ENCODE measurements at places on chromosomes 6 and 20. TPM values are rescaled to one million over a fixed set of nuclear protein-coding genes. Genes with fewer than 3 reads are reported as not detected.
A peak's percentile ranks its signal among the peaks of the same experiment; 100 is the strongest.

GRCh38 chr6:153058291-153058690 is 55.8 kb upstream of the MTRF1L start:
- no peak overlapping the region for H3K27ac ChIP-seq
- H3K27me3 ChIP-seq, result no peaks in the 10 kb centered on the region
- H3K4me1 ChIP-seq, result no peaks in the 10 kb centered on the region
- no peaks in the 10 kb centered on the region for H3K36me3 ChIP-seq
- H3K4me3 ChIP-seq, result no peak overlapping the region

DNA sequence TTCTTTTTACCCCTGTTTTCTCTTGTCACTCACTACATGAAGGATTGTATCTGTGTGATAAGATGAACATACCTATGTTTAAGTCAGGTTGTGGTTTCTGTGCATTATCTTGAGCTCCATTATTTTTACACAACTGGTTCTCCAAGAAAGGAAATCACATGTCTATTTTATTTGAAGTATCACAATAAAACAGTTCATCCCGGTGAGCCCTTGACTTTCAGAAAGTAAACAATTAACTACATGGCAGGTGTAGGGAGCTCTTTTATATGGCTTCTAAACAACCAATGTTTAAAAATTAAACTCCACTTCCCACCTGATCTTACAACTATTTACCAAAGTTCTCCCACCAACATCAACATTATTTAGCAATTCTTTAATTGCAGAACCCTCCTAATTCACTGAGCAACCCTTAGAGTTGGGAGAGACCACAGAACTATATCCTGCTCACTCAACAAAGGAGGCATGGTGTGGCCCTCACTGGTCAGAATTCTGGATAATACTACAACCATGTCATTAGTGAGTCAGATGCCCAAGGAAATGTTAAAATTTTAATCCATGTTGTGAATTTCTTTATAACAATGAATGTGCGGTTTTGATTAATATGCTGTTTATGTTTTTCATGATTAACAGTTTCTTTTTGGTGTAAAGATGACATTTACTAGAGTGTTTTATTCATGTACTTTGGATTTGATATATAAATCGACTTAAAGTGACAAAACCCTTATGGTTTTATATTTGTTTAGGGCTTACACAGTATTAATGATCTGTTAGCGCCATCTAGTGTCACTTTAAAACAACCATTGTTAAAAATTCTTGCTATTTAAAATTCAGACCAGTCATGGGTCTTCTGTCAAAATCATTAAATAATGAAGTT is 50.0 kb upstream of the SCGN start:
- H3K36me3 ChIP-seq, result no peaks in the 10 kb centered on the region
- DNase-seq, result peak; percentile 15
- no peaks in the 10 kb centered on the region for H3K4me1 ChIP-seq
- H3K27ac ChIP-seq, result no peak overlapping the region
- H3K27me3 ChIP-seq, result no peaks in the 10 kb centered on the region

The KIFC1 gene
- total RNA-seq, result 81.8 TPM

GRCh38 chr6:130913120-130913519 is 85.9 kb downstream of the SMLR1 start:
- no peaks in the 10 kb centered on the region for H3K27me3 ChIP-seq
- peak overlapping the region; percentile 44 for H3K27ac ChIP-seq
- DNase-seq, result no peak
- no peak overlapping the region for H3K4me3 ChIP-seq
- peaks cover 6% of the 10 kb centered on the region for H3K4me1 ChIP-seq

The ADGRB3 gene
- total RNA-seq, result 0.10 TPM

The TTK gene
- 35.5 TPM for total RNA-seq

The LPIN3 gene
- 21.0 TPM for total RNA-seq

The MYLK2 gene
- total RNA-seq, result 0.87 TPM

DNA sequence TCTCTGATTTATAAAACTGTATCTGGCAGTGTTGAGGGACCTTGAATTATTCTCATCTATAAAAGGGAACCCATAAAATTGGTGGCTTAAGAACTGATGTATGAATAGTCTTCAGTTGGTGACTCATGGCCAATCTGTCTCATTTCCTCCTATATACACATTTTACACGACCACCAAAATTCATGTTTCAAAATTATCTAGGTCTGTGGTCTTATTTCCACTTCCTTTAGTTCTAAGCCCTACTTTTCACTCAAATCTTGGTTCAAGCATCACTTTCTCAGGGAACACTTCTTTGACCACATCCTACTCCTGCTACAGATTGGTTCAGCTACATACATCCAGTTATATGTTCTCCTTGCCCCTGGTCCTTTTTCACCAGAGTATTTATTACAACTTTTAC is 18.6 kb upstream of the ENPP1 start:
- H3K4me3 ChIP-seq, result no peak overlapping the region
- H3K36me3 ChIP-seq, result no peaks in the 10 kb centered on the region
- no peak overlapping the region for H3K27ac ChIP-seq
- no peak for DNase-seq

- no peaks in the 10 kb centered on the region for H3K36me3 ChIP-seq
- no peak overlapping the region for H3K27ac ChIP-seq
- H3K4me3 ChIP-seq, result no peak overlapping the region
- H3K27me3 ChIP-seq, result no peaks in the 10 kb centered on the region
- no peak for DNase-seq
- H3K4me1 ChIP-seq, result no peaks in the 10 kb centered on the region
These were observed 32.6 kb upstream of the AHI1 start for GRCh38 chr6:135530113-135530512.

DNA sequence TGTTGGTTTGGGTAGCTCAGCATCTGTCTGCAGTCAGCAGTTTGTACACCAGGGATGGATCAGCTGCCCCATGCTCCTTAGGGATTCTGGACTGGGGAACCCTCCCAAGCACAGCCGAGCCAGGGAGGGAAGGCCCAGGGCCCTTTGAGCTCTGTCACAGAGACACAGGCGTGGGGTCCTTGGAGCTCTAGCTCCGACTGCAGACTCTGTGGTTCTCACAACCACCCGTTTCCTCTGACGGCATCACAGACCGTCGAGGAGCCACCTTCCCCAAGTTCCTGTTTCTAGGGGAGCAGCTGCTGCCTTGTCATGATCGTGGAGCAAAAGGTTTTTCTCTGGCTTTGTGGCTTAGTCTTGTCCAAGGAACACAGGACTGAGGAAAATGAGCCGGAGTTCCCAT is at the start of gene SLA2:
Gene SLA2, minus strand, starts transcription at position 199 of the 400 bp plus-strand sequence. CDS start 4,861 bp downstream, outside the sequence.
- no peak within 1 kb of the TSS for H3K27ac ChIP-seq
- no peak within 1 kb of the TSS for H3K4me3 ChIP-seq
- no peaks in the 10 kb centered on the region for H3K36me3 ChIP-seq
- peaks cover 9% of the 10 kb centered on the region for H3K4me1 ChIP-seq
- no peak for DNase-seq

The GDAP1L1 gene
- total RNA-seq, result not detected

The HLA-DRA gene
- total RNA-seq, result 1.7 TPM

The GABRR1 gene
- total RNA-seq, result not detected

The METTL24 gene
- total RNA-seq, result not detected

The SLC22A3 gene
- not detected for total RNA-seq

The GLYATL3 gene
- not detected for total RNA-seq

The PROKR2 gene
- not detected for total RNA-seq

GRCh38 chr6:41298785-41299502 is 12.5 kb upstream of the TREM1 start:
- H3K4me1 ChIP-seq, result no peaks in the 10 kb centered on the region
- H3K27me3 ChIP-seq, result peaks cover 8% of the 10 kb centered on the region
- no peaks in the 10 kb centered on the region for H3K36me3 ChIP-seq
- no peak overlapping the region for H3K4me3 ChIP-seq
- H3K27ac ChIP-seq, result no peak overlapping the region

Data from Panc1 (cell line).